ENCODE measurements at places on chromosomes 7 and 10. TPM values are rescaled to one million over a fixed set of nuclear protein-coding genes. Genes with fewer than 3 reads are reported as not detected.

The PRPS1L1 gene
- not detected for total RNA-seq

The FEZF1 gene
- not detected for total RNA-seq

The EBF3 gene
- not detected for total RNA-seq

The ACSM6 gene
- total RNA-seq, result not detected

The CPN1 gene
- not detected for total RNA-seq

The WNT8B gene
- total RNA-seq, result not detected

The SPDYE18 gene
- not detected for total RNA-seq

The KEL gene
- total RNA-seq, result not detected

The SRRM3 gene
- not detected for total RNA-seq

The GNAI1 gene
- total RNA-seq, result 2.0 TPM

The PHKG1 gene
- total RNA-seq, result 1.3 TPM

The TAS2R3 gene
- 0.60 TPM for total RNA-seq

The DNAH11 gene
- not detected for total RNA-seq

The GARIN1A gene
- 0.30 TPM for total RNA-seq

The ASB4 gene
- not detected for total RNA-seq

The HSPA12A gene
- 0.08 TPM for total RNA-seq

The SPDYE2 gene
- not detected for total RNA-seq

The CTBP2 gene
- total RNA-seq, result not detected

The AASS gene
- 1.5 TPM for total RNA-seq

The LDB3 gene
- total RNA-seq, result 0.20 TPM

The WDFY4 gene
- total RNA-seq, result 1.2 TPM

The TCAF2 gene
- total RNA-seq, result 31.5 TPM

The CYP2E1 gene
- not detected for total RNA-seq

The PNLIPRP2 gene
- not detected for total RNA-seq

The OR13A1 gene
- total RNA-seq, result not detected

The WDR37 gene
- total RNA-seq, result 14.0 TPM

The MRPS33 gene
- 116 TPM for total RNA-seq

The DGKI gene
- total RNA-seq, result 2.2 TPM

The KRIT1 gene
- total RNA-seq, result 31.9 TPM

The AGR3 gene
- not detected for total RNA-seq

The CASTOR2 gene
- 1.9 TPM for total RNA-seq

The GNGT1 gene
- not detected for total RNA-seq

The C10orf90 gene
- not detected for total RNA-seq

The FFAR4 gene
- total RNA-seq, result not detected

The ZNF518A gene
- total RNA-seq, result 14.1 TPM

The ZNF488 gene
- total RNA-seq, result 0.33 TPM

The FAM25G gene
- total RNA-seq, result not detected

The RARRES2 gene
- total RNA-seq, result not detected

The POLR2J2 gene
- total RNA-seq, result 6.5 TPM

The RAB11FIP2 gene
- total RNA-seq, result 8.5 TPM

The HOXA2 gene
- not detected for total RNA-seq

The CHAT gene
- total RNA-seq, result not detected

The VPS37D gene
- 0.45 TPM for total RNA-seq

The HOXA7 gene
- not detected for total RNA-seq

The SFTPA1 gene
- total RNA-seq, result not detected

The TAS2R41 gene
- not detected for total RNA-seq

The SPDYE8 gene
- not detected for total RNA-seq

The SPDYE5 gene
- not detected for total RNA-seq

The NACAD gene
- 0.50 TPM for total RNA-seq

The H2AZ2 gene
- 291 TPM for total RNA-seq

The LHFPL3 gene
- not detected for total RNA-seq

The AMPH gene
- not detected for total RNA-seq

The IGFBP1 gene
- total RNA-seq, result not detected

The NKX2-3 gene
- not detected for total RNA-seq

The VSTM4 gene
- not detected for total RNA-seq

The KLF14 gene
- total RNA-seq, result not detected

The MMD2 gene
- total RNA-seq, result not detected

The CRHR2 gene
- total RNA-seq, result not detected

Measured in activated naive CD8-positive, alpha-beta T cell treated with anti-CD3 and anti-CD28 coated beads for 36 hours (primary cell).